Activated T-cell treated with anti-CD3 and anti-CD28 coated beads, Interleukin-2, amount 50 U/mL, for 4 hours (primary cell): ENCODE measurements at places on chromosomes 7 and 10. TPM values are rescaled to one million over a fixed set of nuclear protein-coding genes. Genes with fewer than 3 reads are reported as not detected.

- DNase-seq = no peak
Measured at GRCh38 chr7:91039033-91039432, 225.2 kb upstream of the FZD1 start.

DNA sequence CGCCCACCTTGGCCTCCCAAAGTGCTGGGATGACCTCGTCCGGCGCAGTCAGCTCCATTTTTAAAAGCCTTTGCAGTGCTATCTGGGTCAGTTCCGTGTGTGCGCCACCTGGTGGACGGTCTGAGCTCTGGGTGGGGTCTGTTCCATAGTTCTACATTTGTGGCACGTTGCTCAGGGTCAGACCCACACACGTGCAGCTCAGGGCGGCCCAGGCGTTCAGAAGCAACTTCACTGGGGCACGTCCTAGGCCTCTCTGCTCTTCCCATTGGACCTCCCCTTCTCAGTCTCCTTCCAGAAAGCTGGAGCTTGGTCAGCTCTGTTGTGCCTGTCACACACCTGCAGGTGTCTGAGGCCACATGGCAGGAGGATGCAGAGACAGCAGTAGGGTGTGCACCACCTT lies 137.9 kb downstream of the DNAJB6 start:
- DNase-seq = no peak

- no peak for DNase-seq
Measured at GRCh38 chr10:99331207-99331803, 2.1 kb downstream of the CNNM1 start.

- DNase-seq = no peak
Measured at GRCh38 chr7:91114232-91114631, 150.0 kb upstream of the FZD1 start.

- DNase-seq = no peak
Measured at GRCh38 chr10:65555192-65555591, 1370.6 kb upstream of the LRRTM3 start.

DNA sequence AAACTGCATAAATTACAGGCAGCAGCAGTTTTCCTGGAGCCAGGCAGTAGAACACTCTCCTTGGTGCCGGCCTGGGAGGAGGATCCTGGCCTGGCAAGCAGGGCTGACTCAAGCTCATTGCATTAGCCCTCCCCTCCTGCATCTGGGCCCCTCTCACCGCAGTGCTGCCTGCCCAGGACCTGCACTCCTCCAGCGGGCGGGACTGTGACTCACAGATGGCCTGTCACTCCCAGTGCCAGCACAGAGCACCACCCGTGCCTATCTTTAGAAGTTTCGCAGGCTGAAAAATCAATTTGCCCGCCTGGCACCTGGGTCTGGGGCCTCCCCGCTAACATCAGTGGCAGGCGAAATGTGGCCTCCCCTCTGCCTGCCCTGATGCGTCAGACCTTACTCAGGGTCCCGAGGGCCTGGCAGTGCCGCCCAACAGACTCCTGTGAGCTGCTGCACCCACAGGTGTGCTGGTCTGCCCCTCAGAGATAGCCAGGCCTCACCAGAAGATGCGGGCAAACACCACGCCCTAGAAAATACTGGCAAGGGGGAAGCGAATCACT lies 123.8 kb downstream of the KCNMA1 start:
- DNase-seq = no peak

ENTPD1 gene
- total RNA-seq = 0.66 TPM

GRID2IP gene
- not detected for total RNA-seq

GHRHR gene
- not detected for total RNA-seq
